ENCODE measurements at places on chromosomes 6 and 20.
A peak's percentile ranks its signal among the peaks of the same experiment; 100 is the strongest.

- no peak overlapping the region for H3K4me3 ChIP-seq
- H3K27me3 ChIP-seq: no peaks in the 10 kb centered on the region
These were observed 18.7 kb downstream of the KIF25 start for GRCh38 chr6:168016176-168016620.

DNA sequence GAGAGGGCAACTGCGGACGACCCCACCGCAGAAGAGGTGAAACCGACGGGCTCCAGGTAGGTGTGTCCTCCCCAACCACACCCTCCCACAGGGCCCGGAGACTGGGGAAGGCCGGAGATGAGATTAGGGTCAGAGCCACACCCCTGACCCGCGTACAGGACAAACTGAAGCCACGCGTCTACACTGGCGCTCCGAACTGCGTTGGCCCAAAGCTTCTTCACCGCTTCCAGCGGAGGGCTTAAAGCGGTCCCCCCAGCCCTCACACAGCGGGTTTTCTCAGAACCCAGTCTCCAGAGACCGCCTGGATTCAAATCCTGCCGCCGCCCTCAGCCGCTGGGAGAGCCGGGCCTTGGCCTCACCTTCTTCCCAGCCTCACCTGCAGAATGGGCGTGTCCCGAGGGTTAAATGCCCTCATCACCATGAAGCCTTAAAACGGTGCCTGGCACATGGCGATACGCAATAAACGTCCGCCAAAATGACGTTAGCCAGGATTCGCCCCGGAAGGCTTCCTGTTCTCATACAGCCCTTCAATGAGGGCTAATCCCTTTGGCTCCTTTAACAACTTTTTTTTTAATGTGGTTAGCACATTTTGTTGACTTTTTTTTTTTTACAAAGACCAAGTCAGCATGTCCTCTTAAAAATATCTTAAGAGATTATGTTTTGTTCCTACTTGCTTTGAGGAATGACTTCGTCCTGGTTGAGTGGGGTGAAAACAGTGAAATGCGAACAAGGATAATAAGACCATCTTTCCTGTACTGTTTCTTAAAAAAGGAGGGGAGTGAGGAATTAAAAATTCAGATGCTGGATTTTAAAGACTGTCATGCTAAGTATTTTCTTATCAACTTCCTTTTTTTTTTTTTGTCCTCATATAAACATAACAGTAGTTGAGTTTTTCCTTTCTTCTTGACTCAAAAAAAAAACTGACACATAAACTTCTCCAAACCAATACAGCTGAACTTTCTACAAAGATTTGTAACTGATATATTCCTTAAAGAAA, 15.1 kb upstream of the ZNF217 start:
- no peaks in the 10 kb centered on the region for H3K36me3 ChIP-seq
- H3K4me3 ChIP-seq: no peak overlapping the region
- H3K27me3 ChIP-seq: no peaks in the 10 kb centered on the region
- peaks cover 7% of the 10 kb centered on the region for H3K4me1 ChIP-seq
- H3K27ac ChIP-seq: peak overlapping the region; percentile 6
- DNase-seq: peak; percentile 28

- no peaks in the 10 kb centered on the region for H3K27me3 ChIP-seq
- no peaks in the 10 kb centered on the region for H3K36me3 ChIP-seq
- H3K27ac ChIP-seq: no peak overlapping the region
- no peak overlapping the region for H3K4me3 ChIP-seq
These were observed 18.2 kb downstream of the FERMT1 start for GRCh38 chr20:6104493-6105188.

DNA sequence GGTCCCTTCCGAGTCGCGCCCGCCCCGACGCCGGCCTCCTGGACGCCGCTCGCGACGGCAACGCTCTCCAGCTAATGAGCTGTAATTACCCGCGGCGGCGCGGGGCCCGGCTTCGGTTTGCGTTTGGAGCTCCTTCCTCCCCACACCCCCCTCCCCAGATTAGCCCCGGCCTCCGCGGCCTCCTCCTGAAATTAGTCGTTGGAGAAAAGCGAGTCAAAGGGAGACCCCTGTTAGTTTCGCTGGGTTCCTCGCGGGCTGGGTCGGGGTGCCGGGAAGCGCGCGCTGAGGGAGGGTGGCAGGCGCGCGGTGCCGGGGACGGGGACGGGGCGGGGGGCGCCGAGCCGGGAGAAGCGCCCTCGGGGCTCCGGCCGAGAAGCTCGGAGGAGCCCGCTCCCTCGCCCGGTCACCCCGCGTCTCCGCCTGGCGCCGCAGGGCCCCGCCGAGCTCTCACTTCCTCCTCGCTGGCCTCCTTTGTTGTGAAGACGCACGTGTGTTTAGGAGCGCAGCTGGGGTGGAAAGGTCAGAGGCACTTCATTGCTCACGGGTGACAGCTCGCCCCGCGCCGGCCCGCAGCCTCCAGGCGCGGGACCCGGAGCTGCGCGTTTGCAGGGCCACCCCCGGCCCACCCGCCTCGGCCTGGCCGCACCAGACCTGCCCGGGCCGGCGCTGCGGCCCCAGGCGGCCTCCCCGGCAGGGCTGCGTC, 4.9 kb downstream of the FOXC1 start:
- no peaks in the 10 kb centered on the region for H3K36me3 ChIP-seq
- H3K27me3 ChIP-seq: peaks cover 58% of the 10 kb centered on the region
- DNase-seq: peak; percentile 71
- H3K4me1 ChIP-seq: peaks cover 2% of the 10 kb centered on the region
- no peak overlapping the region for H3K27ac ChIP-seq

DNA sequence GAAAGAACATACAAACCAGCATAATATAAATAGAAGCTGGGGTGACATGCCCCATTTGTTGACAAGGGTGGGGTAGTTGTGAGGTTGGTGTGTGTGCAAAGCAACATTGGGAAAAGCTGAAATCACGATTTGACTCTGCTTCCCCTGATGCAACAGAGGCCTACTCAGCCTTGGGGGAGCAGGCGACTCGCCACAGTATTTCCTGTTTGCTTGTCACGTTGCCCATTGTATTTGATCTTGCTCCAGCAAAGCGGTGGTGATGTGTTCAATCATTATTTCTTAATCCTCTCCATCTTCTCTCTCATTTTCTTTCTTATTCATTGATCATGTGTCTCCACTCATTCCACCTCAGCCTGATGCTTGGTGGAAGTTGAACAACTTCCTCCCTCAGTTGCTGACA, 165.8 kb upstream of the CITED2 start:
- peak; percentile 20 for DNase-seq
- no peak overlapping the region for H3K27ac ChIP-seq
- H3K27me3 ChIP-seq: no peaks in the 10 kb centered on the region
- H3K36me3 ChIP-seq: no peaks in the 10 kb centered on the region
- H3K4me3 ChIP-seq: no peak overlapping the region

Measured in mesendoderm (in vitro differentiated cells).